NCI-H524 (cell line): ENCODE measurements at places on chromosomes 13 and 19.

DNA sequence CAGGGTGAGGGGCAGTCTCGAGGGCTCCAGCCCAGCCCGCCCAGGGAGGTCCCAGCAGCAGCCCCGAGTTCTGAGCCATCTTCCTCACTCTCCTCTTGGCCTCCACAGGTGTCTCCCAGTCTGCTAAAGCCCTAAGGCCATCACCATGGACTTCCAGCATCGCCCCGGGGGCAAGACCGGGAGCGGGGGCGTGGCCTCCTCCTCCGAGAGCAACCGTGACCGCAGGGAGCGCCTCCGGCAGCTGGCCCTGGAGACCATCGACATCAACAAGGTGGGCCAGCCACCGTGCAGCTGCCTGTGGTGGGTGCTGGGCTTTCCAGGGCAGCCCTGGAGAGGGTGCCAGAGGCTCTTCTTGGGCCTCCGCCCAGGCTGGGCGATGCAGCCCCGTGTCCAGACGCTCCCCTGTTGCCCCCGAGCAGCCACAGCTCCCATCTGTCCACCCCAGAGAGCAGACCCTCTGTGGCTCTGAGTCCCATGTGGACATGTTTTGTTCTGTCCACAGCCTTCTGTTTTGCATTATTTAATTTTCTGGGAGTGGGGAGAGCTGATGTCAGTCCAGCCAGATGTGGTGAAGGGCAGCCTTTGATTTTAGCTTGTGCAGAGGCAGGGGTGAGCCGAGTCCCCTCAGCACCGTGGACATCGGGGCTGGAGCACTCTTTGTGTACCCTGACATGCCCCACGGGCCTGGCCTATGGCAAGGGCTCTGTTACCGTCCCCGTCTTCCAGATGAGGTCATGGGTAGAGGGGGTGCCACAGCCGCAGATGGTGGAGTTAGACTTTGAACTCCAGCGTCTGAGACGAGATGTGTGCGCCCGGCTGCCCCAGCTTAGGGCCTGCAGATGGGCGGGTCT is 5.6 kb upstream of the AMH start:
- no peak for DNase-seq

GRCh38 chr19:34173193-34173956 is 1.1 kb downstream of the LSM14A start:
- peak; percentile 42 for DNase-seq

- no peak for DNase-seq
Measured at GRCh38 chr19:38838208-38838985, 6.8 kb upstream of the ECH1 start.

GRCh38 chr19:10027158-10027997 is 14.1 kb downstream of the RDH8 start:
- DNase-seq, result peak; percentile 92

- no peak for DNase-seq
Measured at GRCh38 chr13:69955271-69955670, 152.4 kb upstream of the ATXN8OS start.

- no peak for DNase-seq
Measured at GRCh38 chr19:35140207-35140961, 1.8 kb downstream of the FXYD1 start.

- DNase-seq, result peak; percentile 100
Measured at GRCh38 chr19:2944775-2945574, at the start of gene ZNF77. TSS of gene ZNF77 (minus strand) at chr19:2944971. CDS start at chr19:2944840, 131 bp downstream.

DNA sequence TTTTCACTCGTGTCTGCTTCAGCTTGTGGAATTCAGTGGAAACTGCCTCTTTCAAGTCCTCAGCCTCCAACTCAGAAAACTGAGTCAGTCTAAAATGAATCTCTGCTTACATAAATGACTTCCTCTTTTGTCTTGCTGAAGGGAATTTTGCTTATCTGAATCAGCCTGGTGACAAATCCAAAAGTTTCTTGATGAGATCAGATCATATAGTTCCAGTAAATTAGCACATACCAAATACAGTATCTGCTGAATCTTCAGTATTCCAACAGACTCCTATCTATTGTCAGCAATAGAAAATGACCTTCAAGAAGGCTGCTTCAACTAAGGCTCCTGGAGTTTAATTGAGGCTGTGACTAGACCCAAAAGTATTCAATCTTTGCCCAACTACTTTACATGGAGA is 290.0 kb downstream of the MZT1 start:
- DNase-seq, result no peak

DNA sequence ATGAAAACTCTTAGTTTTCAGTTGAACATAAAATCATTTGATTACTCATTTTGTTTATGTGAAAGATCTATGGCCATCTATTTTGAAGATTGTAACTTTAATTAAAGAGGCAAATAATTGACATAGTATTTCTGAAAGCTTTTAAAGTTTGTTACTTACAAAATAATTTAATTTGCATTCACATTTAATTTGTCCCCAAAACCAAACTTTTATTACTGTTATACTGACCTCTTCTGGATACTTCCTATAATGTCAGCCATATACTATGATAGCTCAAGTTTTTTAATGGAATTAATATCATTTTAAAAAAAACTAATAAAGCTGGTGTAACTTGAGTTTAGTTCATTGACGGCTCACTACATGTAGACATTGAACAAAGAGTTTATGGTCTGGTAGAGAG is 4.9 kb upstream of the SGCG start:
- DNase-seq, result peak; percentile 25

GRCh38 chr13:98563071-98563470 is 13.8 kb downstream of the STK24 start:
- no peak for DNase-seq

GRCh38 chr19:30806311-30806710 is 434.1 kb downstream of the ZNF536 start:
- no peak for DNase-seq

- no peak for DNase-seq
Measured at GRCh38 chr13:72726726-72727416, 558 bp downstream of the MZT1 start.

GRCh38 chr19:7737215-7737614 is 5.3 kb upstream of the CLEC4G start:
- DNase-seq, result no peak

DNA sequence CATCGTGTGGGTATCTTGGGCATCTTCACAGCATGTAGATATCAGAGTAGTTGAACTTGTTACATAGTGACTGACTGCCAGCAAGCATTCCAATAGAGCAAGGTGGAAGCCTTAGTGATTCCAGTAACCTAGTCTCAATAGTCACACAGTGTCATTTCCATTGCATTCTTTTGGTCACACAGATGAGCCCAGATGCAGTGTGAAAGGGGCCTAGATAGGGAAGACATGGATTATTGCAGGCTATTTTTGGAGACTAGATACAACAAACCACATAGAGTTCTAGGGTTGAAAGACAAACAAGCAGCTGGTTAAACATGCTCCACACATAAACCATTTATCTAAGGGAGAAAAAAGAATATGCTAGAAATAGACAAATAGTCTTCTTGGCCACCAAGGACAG is 553.5 kb downstream of the DCT start:
- no peak for DNase-seq

DNA sequence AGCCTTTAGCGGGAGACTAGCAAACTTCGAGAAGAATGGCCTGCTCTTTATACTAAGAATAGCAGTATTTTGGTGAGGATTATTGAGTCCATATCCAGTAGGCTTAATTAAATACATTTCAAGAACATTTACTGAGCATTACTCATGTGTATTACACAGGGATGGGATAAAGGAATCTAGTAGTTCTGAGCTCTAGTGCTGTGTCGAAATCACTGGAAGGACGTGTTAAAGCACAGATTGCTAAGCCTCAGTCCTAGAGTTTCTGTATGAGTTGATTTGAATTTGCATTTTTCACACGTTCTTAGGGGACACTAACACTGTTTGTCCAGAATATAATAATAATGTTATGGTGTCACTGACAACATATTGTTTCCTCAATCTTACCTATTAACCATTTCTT is 9.0 kb downstream of the ZNF302 start:
- DNase-seq, result no peak

GRCh38 chr13:97194479-97194878 is 27.7 kb upstream of the MBNL2 start:
- no peak for DNase-seq

DNA sequence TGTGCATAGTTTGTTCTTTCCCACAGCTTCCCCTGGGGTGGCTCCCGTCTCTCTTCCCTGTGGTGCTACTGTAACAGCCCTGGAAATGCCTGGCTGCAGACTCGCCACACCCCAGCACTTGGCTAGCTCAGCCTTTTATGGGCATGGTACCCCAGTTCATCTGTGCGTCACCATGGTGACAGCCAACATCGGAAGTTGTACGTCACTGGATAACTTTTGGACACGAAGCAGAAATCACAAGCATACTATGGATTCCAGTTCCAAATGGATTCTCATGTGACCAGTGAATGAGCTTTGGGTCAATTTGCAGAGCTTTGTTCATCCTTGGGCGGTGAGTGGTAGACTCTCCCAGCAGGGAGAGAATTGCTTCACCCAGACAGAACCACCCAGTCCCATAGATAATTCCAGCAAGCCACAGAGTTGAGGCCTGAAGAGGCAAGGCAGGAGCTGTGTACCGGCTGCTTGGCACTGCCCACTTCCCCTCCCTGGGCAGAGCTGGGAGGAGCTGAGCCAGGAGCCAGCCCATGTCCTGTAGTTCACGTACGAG is 54.4 kb downstream of the COL4A2 start:
- no peak for DNase-seq

DNA sequence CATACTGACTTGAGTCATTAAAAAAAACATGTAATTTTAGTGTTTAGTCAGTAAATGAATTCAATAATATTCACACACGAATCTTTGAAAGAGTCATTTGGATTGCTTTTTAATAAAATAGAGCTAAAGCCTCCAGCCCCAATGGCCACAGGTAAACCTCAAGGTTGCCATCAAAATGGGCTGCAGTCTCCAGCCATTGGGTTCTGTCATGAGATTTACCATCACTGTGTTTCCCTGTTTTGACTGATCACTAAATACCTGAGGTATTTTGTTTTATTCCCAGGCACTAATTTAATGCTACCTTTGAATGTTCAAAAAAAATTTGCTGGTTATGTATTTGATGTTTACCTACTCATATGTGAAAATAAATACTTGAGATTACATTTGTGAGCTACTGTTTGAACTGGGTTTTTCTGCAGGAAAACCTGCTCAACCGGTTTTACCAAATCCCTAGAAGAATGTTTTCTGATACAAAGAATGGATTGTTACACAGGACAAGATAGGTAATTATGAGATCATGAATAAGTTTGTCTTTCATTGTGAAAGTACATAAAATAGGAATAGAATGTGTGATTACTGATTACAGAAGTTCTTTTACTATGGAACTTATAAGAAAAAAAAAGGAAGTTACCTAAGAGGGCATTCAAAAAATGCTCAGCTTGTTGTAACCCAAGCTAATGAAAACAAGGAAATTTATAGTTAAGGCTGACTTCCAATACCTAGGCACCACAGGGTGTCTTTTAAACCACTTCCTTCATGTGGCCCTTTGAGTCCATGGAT is 391.3 kb downstream of the EFNB2 start:
- DNase-seq, result no peak

DNA sequence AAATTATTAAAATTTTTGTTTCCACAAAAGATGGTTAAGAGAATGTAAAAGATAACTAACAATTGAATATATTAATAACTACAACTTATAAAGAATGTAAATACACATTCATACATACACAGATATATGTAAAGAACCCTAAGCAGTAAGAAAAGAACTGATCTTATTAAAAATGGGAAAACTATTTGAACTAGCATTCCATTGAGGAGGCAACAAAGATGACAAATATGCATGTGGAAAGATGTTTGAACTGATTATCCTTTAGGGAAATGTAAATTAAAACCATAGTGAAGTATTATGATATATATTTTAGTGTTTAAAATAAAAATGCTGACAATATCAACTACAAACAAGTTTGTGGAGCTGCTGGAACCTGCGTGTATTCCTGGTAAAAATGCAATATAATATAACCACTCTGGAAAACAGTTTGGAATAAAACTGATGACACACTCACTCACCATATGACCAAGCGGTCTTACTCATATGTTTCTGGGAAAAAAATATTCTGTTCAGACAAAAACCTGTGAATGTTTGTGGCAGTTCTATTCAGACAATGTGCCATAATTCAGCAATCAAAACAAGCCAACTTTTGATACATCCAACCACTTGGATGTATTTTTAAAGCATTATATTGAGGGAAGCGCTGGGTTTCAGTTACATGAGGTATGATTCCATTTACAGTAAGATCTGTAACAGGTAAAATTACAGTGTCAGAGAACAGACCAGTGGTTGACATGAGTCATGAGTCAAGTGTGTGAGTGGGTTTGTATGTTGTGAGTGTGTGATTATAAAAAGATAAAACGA is 694.4 kb upstream of the SLITRK5 start:
- DNase-seq, result no peak

- peak; percentile 62 for DNase-seq
Measured at GRCh38 chr19:42290523-42291434, 11.2 kb upstream of the PRR19 start.

GRCh38 chr19:33868788-33869412 is 72.2 kb downstream of the KCTD15 start:
- DNase-seq, result peak; percentile 16

DNA sequence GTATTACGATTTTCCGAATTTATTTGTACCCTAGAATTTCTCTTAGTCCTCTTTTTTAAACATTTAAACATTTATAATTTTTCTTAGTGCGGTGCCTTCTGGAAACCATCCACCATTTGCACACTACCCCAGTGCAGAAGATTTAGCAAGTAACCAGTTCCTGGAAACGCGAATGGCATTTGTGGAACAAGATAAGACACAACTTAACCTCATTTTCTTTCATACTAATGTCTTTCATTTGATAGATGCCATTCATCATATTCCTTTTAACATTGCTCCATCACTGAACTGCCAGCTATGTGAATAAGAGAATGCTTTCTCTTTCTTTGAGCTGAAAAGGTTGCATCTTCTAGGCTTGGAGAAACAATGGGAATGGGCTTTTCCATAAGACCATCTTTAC is 6.8 kb downstream of the FRY start:
- DNase-seq, result no peak

DNA sequence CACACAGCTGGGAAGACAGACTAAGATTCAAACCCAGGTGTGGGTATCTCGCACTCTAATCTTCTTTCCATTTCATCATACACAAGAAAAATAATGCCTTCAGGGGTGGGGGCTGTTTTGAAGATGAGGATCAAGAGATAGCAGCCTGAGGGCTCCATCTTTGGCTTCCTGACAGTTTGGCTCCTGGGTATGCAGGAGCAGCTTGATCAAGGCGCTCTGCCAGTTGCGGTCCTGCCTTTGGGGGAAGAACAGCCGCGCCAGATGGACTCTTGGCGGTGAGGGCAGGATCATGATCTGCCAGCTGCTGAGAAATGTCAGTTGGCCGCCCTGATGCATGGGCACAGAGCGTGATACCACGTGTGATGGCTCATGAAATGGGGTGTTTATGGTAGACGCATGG is 119.1 kb downstream of the IER2 start:
- no peak for DNase-seq
